ENCODE measurements at places on chromosomes 1 and 21.

GRCh38 chr1:65668368-65668767 lies 124.3 kb upstream of the PDE4B start:
- no peak for DNase-seq

GRCh38 chr1:115666702-115667101 lies 24.9 kb downstream of the VANGL1 start:
- DNase-seq = no peak

- DNase-seq = no peak
These were observed 7.1 kb upstream of the AGO3 start for GRCh38 chr1:35923791-35924221.

- DNase-seq = no peak
These were observed 254.4 kb upstream of the POU3F1 start for GRCh38 chr1:38301040-38301439.

DNA sequence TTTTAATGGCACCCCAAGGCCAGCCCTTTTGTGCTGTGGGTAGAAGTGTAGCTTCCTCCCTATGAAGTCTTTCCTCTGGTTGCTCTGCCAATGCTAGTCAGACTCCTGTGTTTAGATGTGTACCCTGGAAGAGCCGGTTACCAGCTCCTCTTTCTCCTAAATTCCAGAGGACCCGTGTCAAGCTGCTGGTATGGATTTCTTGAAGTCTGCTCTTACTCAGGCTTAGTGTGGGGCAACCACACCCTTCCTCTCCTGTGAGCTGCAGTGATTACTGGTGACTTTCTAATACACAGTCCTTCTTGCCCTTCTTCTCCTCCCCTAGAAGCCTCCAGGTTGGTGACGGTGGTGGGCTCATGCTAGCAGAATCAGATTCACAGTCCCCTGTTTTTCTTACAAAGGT lies 74.1 kb upstream of the AKT3 start:
- DNase-seq = no peak

GRCh38 chr1:14424325-14425002 lies 174.0 kb upstream of the KAZN start:
- DNase-seq = no peak

- no peak for DNase-seq
These were observed 7.5 kb upstream of the CYP4A11 start for GRCh38 chr1:46948629-46949416.

DNA sequence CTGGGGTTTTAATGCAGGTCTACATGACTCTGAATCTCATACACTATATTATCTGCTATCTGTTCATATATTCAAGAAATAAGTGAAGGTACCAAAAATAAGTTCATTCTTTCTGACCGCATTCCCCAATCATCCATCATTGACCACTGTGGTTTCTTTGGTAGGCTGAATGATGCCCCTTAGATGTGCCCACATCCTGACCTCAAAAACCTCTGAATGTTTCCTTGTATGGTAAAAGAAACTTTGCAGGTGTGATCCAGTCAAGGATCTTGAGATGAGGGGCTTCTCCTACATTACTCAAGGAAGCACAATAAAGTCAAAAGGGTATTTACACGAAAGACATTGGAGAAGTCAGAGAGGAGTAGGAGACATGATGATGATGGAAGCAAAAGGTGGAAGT lies 60.6 kb upstream of the LRRC8B start:
- DNase-seq = no peak

DNA sequence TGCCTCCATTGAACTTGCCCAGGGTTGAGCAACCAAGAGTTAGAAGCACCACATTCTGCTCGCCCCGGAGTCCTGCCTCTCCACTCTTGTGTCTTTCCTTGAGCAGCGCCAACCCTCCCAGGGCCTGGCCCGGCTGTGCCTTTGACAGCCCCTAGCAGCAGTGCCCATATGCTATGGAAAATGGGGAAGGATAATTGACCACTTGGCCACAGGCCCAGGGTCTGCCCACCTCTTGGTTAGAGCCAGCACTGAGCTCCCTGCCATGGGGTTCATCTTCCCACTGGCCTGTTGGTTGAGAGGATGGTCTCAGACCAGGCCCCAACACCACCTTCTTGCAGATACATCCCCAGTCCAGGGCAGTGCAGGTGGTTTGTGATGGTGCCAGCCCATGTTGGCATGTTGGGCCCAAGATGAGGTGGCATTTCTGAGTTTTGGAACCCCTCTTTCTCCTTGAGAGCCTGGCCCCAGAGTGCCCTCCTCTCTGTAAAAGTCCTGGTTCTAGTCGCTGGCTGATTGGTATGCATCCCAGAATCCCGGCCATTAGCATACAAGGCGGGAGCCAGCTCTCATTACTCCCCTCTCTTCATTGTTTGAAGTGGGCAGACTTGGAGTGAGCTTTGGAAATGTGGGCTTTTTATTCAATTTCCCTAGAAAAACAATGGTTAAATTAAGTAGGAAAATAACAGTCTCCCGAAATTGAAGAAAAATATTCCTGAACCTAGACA lies 7.6 kb downstream of the ARHGEF10L start:
- DNase-seq = no peak

DNA sequence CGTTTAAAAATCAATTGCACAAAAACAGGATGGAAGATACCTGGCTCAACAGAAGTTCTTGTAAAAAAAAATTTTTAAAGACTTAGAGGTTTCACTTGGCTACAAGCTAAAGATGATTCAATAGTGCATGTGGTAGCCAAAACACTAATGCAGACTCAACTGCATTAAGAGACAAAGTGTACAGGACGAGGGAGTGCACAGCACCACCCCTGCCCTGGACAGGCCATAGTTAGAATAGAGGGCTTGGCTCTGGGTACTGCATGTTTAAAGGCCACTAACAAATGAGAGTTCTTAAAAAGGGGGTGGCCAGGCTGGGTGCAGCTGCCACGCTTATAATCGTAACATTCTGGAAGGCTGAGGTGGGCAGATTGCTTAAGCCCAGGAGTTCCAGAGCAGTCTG lies 7.9 kb downstream of the ACKR1 start:
- no peak for DNase-seq

DNA sequence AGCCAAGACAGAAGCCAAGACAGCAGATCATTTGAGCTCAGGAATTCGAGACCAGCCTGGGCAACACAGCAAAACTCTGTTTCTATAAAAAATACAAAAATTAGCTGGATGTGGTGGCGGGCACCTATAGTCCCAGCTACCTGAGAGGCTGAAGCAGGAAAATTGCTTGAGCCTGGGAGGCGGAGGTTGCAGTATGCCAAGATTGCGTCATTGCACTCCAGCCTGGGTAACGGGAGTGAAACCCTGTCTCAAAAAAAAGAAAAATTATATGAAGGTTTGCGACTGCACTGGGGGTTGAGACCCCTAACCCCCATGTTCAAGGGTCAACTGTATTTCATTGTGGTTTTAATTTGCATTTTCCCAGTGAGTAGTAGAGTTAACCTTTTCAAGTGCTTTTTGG lies 16.3 kb downstream of the RNF11 start:
- DNase-seq = no peak

DNA sequence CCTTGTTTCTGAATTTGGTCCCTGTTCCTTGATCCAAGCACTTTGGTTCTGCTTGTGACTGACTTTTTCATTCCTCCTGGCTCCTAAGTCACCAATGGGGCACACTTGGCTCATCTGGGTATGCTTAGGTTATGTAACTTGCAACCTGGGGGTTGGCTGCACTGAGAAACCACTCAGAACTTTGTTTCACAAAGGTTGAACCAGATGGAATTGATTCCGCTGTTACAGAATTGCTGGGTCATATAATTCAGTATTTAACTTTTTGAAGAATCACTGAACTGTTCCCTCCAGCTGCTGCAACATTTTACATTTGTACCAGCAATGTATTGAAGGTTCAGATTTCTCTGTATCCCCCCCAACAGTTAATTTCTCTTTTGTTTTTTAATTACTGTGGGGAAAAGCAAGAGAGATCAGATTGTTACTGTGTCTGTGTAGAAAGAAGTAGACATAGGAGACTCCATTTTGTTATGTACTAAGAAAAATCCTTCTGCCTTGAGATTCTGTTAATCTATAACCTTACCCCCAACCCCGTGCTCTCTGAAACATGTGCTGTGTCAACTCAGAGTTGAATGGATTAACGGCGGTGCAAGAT lies 9.6 kb upstream of the NVL start:
- no peak for DNase-seq

- DNase-seq = no peak
These were observed 53.9 kb downstream of the TENT5C start for GRCh38 chr1:117659550-117660270.

DNA sequence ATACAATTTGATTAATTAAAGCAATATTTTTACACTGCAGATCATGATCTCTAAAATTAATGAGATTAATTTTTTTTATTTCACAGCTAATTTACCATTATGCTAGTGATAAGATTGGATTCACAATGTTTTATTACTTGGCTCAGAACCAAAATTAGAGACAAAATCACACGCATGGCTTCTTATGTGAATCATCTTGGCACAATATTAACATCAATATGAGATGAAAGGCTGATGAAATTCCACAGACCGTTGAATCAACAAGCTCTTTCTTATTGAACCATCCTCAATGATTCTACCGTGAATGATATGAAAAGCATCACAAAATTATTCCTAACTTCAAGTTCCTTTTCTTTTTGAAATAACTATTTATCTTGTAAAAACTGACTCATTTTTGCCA lies 544.9 kb downstream of the KCNT2 start:
- DNase-seq = no peak
